ENCODE measurements at places on chromosomes 3 and 15.

GRCh38 chr3:100581650-100582049, 27.8 kb upstream of the ADGRG7 start:
- DNase-seq, result no peak

- peak; percentile 26 for DNase-seq
Observed at GRCh38 chr3:142976621-142977398, 13.3 kb upstream of the PAQR9 start.

DNA sequence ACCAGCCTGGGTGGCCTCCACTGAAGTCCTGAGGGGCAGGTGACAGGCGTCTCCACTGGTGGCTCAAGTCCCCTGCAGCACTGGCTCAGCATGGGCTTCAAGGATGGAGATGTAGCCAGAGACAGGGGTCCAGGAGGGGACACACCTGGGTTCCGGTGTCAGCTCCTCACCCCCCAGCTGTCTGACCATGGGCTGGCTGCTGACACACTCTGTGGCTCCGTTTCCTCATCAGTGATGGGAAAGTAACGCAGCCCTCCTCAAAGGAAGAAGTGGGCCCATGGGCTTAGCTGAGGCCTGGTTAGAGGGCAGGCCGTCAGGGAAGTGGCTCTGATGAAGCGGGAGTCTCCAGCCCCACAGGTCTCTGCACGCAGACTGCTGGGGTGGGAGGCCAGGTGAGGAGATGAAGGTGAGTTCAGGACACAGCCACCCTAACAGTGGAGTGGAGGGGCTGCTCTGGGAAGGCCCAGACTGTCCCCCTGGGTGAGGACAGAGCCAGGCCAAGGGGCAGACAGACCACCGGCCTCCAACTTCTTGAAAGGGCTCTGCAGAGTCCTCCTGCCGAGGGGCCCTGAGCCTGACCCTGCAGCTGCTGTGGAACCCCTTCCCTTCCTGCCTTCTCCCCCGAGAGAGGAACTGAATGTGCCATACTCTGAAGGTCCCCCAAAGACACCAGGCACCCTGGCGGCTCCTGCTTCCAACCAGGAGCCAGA, 24.0 kb downstream of the PSTPIP1 start:
- no peak for DNase-seq

- DNase-seq, result no peak
Observed at GRCh38 chr3:53147903-53148400, 13.1 kb upstream of the PRKCD start.
